ENCODE measurements at places on chromosomes 6 and 20.
A peak's percentile ranks its signal among the peaks of the same experiment; 100 is the strongest.

- DNase-seq: no peak
Measured at GRCh38 chr20:47330071-47330470, 26.4 kb downstream of the ZMYND8 start.

DNA sequence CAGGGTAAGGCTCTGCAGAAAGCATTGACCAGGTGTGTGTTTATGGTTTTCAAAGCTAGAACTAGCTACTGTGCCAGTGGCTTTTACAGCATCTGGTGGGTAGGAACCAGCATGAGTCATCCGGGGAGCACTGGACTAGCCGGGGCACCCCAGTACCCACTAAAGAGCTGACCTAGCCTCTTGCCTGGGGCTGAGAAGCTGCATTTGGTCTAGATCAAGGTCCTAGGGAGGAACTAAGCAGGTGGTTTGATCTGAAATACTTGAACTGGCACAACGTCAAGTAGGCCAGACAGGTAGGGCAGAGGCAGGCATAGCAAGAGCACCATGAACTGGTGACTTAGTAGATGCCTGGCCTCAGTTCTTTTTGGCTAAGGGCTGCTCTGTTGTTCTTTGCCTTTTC, 109.8 kb upstream of the PTPRK start:
- no peak for DNase-seq

- no peak for DNase-seq
Measured at GRCh38 chr20:46774943-46775560, 65.6 kb downstream of the SLC2A10 start.

GRCh38 chr20:62192635-62193034, 9.8 kb downstream of the MTG2 start:
- no peak for DNase-seq

DNA sequence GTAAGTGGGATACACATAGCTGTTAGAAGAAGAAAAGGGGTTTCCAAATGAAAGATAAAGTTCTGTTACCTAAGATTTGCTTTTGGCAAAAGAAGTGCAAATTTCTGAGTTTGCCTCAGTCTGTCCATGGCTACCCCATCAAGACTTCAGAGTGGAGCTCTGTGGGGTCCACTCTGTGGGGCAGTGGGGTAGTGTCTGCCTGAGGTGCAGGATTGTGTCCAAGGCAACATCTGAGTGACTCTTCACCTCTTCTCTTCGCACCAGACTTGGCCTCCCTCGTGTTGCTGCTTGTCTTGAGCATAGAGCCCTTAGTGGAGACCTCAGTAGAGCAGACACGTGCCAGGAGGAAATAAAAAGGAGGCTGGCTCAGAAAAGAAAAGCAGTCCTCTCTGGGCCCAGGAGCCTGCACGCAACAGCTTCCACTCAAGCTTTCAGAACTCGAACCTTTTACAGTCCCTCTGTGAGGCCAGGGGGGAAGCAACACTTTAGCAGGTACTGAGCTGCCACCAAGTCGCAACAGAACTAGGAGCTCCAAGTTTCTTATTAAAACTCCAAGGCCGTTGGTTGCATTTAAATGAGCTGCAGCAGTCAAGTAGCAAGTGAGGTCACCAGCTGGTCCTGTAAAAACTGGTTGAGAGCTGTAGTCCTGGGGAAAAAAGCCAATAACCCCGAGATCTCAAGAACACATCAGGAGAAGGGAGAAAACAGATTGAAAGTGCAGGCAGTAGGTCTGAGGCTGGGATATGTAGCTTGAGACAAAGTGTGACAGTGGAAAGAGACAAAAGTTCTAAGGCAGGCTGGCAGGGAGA, 413.5 kb downstream of the CDC5L start:
- DNase-seq: no peak

DNA sequence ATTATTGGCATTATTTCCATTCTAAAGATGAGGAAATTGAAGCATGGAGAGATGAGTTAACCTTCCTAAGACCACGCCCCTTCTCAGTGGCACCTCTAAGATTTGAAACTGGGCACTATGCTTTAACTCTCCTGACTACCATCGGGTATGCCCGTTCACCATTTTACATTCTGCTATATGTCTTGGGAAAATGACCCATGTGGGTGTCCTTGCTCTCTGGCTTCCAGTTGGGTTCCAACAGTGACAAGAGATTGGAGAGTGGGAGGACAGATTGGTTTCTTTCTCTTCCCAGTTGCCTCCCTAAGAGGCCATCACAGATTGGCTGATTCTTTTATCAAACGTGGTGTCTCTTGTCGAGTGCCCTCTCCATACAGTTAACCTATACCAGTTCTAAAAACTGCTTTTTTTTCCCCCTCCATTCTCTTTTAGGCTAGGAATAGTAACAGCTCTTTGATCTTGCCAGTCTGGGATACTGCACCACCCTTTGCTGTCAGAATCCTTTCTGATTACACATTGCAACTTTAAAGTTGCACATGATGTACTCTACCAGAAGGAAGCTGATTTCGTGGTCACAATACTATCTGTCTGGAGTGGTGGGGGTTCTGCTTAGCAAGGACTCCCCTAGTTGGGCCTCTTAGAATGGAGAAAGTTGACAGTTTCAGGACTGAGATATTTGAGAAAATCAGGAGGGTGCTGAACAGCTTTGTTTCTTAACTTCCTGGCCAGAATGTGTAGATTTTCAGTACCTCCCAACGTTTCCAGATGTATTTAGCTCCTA, 88.0 kb upstream of the ELOVL5 start:
- no peak for DNase-seq

- peak; percentile 49 for DNase-seq
Measured at GRCh38 chr20:62241506-62241905, 3.2 kb downstream of the OSBPL2 start.

DNA sequence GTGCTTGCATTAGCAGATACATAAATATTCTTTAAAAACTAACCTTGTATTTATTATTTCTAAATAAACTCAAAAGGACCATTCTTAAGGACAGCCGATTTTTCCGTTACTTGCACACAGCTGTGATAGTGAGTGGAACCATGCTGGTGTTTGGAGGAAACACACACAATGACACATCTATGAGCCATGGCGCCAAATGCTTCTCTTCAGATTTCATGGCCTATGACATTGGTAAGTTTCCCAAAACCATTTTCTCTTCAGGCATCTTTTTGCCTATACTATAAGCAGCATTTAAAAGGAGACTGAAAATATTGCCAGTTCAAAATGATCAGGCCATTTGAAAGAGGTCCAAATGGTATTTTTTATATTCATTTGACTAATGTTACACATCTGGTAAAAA, 92.3 kb downstream of the ATRN start:
- no peak for DNase-seq

DNA sequence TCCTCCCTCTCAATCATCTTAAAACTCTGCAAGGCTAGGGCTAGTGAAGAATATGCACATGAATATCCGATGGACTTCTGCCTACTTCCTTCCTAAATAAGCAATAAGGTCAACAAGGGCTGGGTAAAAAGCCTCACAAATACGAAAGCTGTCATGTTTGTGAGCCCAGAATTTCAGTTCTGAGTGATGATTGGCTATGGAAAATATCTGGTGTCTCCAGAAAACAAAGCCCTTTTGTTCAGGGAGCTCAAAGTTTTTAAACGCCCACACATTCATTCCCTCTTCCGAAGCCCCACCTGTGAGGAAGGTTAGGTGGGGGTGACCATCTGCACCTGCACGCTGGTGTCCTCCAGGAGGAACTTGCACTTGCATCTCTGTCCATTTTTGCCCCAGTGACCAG, 126.9 kb upstream of the ARMC2 start:
- DNase-seq: no peak

- peak; percentile 81 for DNase-seq
Measured at GRCh38 chr6:20661721-20662120, 127.5 kb downstream of the CDKAL1 start.

DNA sequence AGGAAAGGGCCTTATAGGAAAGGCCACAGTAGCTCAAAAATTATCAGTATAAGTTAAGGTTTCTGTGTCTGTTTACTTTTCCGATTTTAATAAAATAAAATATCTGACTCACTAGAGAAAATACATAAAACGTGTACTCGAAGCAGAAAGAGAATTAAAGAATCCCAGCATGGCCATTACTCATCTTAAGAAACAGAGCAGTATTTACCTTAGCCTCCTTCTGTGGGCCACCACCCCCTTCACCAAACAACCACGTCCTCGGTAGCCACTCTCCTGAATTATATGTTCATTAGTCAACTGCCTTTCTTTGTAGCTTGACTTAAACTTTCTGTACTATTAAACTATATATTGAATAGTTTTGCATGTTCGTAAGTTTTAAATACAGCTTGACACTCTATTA, 72.2 kb upstream of the SPTLC3 start:
- no peak for DNase-seq

DNA sequence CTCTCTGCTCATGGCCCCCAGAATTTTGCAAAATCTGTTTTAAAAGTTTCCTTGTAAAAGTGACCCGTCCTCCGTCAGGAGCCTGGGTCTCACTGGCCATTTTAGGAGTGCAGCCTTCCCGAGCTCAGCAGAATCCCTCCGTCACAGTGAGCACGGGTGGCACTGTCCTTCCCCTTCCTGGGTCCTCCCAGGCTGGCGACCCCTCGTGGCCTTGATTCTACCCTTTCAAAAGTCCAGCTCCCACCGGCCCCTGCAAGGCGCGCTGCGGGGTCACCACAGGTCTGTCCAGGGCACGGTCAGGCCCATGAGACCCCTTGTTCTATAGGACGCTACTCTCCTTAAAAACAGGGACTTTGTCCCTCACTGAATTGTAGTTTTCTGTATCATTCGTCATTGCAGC, 112.7 kb downstream of the PSMB1 start:
- no peak for DNase-seq

DNA sequence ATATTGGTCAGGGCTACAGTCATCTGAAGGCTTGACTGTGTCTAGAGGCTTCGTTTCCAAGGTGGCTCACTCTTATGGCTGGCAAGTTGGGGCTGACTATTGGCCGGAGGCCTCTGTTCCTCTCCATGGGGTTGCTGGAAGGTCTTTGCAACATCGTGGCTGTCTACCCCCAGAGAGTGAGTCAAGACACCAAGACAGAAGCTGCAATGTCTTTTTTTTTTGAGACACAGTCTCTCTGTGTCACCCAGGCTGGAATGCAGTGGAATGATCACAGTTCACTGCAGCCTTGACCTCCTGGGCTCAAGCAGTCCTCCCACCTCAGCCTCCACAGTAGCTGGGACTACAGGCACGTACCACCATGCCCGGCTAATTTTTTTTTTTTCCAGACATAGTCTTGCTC, 29.4 kb upstream of the KIF3B start:
- DNase-seq: no peak

GRCh38 chr20:2408111-2408510, 27.4 kb downstream of the TGM6 start:
- DNase-seq: no peak

GRCh38 chr6:16700916-16701234, 60.4 kb downstream of the ATXN1 start:
- no peak for DNase-seq

DNA sequence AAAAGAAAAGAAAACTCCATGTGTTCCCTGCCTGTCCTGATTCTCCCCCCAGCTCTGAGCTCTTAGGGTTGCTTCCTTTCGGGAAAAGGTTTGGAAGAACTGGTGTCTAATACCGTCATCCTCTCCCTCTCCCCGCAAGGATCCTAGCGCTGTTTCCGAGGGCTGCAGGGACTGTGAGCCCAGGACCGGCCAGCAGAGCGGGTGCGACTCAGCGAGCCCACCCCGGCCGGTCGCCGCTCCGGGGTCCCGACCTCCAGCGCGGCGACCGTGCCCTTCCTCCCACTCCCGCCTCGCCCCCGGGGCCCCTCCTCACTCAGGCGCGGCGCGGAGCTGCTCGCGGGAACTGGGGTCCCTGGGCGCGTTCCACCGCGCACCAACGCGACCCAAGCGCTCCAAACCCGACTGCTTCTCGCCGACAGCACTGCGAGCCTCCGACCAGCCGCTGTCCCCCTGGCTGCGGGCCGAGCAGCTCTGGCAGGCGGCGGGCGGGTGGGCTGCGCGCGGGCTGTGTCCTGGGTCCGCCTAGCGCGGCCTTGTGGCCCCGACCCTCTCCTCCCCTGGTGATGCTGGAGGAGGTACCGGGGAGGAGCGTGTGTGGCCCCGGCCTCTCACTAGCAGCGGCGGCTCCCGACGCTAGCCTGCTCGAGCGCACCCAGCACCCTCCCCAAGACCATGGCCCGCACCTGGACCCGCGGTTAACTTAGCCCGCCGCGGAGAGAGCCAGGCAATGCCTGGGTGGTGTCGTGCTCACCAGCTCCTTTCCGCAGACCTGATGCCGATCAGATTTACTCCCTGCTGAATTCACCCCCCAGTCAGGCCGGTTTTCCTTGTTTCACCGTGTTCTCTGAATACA, at the start of gene PLA2G7:
Gene PLA2G7, minus strand, starts transcription at position 509 of the 853 bp plus-strand sequence. CDS start 12,484 bp downstream, outside the sequence.
- peak; percentile 34 for DNase-seq

DNA sequence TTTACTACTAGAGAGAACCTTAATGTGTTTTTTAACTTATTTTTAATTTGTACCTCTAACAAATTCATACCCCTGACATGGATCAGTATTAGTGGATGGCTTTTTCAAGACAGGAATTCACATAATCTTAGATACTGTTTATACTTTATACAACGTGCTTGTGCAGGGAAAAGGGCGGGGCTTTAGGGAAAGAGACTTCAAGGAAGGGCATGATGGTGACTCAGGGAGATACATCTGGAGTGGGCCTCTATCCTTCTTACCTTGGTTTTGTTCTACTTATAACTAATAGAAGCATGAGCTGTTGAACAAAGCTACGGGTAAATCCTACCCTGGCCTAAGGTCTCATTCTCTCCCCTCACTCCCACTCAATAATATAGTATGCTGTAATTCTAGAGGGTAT, 160.8 kb downstream of the C6orf58 start:
- DNase-seq: no peak

GRCh38 chr20:618980-619379, 8.9 kb upstream of the TCF15 start:
- DNase-seq: no peak

- DNase-seq: peak; percentile 54
Measured at GRCh38 chr20:49384437-49385434, 97.7 kb downstream of the KCNB1 start.

DNA sequence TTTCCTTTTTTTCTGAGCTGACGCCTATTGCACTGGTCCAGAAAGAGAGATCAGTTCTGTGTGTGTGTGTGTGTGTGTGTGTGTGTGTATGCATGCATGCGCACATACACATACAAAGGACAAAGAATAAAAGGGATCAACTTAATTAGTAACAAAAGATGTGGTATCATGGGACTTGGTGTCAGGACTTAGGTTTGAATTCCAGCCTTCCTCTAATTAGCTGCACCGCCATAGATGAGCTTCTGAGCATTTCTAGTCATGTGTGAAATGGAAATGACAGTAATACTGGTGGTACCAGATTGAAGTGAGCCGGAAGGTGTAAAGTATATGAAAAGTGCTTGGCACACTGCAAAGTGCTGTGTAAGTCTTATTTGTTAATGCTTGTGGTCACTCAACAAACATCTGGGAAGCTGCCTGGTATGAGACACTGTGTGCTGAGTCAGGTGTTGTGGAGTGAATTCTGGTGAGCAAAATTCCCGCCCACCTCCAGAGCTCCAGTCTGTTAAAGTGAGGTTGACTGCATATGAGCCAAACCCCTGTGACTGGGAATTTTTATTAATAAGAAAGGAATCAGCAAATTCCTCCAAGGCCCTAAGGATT, 12.4 kb downstream of the DAAM2 start:
- DNase-seq: no peak

Measured in NCI-H345 (cell line).